ENCODE measurements at places on chromosomes 5 and 9.

DNA sequence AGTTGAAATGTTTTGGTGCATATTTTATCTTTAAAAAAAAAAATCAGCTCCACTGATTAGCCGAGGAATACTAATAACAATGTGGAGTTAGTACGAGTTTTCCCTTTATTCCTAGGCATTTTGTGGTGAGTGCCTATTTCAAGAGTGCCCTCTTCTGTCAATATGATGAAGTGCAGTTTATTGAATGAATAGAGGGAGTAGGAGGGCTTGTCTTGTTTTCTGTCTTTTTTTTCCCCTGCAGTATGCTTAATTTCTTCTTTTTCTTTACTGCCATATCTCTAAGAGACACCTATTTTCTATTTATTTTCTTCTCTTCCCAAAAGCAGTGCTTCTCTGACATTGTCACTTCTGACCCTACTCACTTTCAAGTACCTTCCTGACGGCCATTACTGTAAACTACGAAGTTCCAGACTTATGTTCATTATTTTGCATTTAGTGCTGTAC lies 169.6 kb upstream of the PITX1 start:
- no peak for DNase-seq

DNA sequence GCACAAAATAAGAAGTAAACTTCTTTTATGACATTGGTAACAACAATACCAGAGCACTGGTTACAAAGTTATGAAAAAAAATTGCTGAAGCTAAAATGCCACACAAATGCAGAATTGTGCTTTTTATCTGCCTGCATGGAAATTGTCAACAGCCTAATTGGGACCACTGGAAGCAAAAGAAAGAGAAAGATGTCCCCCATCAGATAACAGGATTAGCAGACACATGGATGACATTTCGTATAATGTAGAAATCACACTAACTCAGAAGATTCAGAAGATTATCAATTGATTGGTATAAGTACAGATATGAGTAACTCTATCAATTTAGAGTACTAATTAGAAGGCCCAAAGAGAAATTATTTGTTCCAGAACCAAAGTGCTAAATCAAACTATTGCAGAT lies 19.1 kb upstream of the FRMD3 start:
- DNase-seq = no peak

DNA sequence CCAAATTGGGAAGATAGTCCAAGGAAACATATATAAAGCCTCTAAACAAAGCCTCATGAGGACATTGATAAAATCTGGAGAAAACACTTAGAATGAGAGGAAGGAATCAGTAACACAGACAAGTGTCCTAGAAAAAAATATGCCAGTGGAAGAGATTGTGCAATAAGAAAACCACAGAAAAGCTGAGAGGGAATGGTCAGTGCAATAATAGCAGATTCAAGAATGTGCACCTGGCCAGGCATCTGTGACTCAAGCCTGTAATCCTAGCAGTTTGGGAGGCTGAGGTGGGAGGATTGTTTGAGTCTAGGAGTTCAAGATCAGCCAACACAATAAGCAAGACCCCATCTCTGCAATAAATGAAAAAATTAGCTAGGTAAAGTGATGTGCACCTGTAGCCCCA lies 691.2 kb upstream of the CDH6 start:
- no peak for DNase-seq

DNA sequence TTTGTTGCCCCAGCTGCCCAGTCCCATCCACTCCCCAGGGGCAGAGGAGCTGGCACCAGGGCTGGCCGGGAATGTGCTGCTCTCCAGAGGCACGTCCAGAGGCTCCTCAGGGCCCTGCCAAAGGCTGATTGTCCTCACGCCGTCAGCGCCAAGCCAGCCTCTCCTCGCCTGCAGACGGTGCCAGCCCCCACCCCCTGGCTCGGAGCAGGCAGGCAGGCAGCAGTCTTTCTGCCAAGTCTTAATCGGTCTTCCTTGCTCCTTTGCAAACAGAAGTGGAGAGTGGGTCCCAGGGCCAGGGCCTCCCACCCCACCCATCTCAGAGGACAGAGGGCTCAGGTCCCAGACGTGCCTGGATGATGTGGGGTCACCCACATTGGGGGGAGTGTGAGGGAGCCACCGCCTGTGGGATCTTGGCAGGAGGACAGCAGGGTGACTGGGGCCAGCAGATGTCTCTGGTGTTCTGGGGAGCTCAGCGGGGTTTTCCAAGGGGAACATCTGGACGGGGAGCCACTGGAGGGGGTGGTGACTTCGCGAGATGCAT lies 36.3 kb downstream of the FAM163B start:
- DNase-seq = no peak

- no peak for DNase-seq
These were observed 960 bp upstream of the GFRA3 start for GRCh38 chr5:138275379-138275782.

- no peak for DNase-seq
These were observed 10.2 kb upstream of the ST8SIA4 start for GRCh38 chr5:100913298-100913697.

GRCh38 chr5:174589599-174589998 lies 134.8 kb upstream of the MSX2 start:
- DNase-seq = no peak

- DNase-seq = no peak
These were observed 84.1 kb downstream of the PPP2R2B start for GRCh38 chr5:146794326-146795029.

- DNase-seq = no peak
These were observed 478.9 kb downstream of the SPATA31D1 start for GRCh38 chr9:82467436-82467835.

DNA sequence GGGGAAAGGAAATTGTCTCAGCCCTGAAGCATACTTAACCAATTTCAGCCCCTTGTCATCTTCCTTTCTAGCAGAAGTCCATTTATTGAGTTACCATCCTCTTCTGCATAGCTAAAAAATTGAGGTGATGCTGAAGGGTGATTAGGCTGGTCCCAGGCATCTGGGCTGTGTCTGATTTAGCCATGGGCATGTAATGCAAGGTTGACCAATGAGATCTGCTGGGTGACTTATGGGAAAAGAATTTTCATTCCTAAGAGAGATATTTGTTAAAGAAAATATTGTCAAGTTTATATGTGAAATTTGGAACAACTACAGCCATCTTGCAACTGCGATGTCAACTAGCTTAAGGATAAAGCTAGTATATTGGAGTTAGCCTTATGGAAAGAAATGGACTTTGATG lies 5.1 kb downstream of the ITGA2 start:
- no peak for DNase-seq

GRCh38 chr9:12538842-12539579 lies 154.2 kb upstream of the TYRP1 start:
- no peak for DNase-seq

GRCh38 chr5:80406980-80407734 lies 707 bp upstream of the ZFYVE16 start:
- no peak for DNase-seq

GRCh38 chr5:93151121-93151520 lies 429.9 kb downstream of the NR2F1-AS1 start:
- no peak for DNase-seq

GRCh38 chr9:93164085-93164484 lies 19.9 kb upstream of the WNK2 start:
- DNase-seq = no peak

- no peak for DNase-seq
These were observed 52.2 kb upstream of the GRHPR start for GRCh38 chr9:37370282-37370681.

- no peak for DNase-seq
These were observed 779 bp upstream of the VCAN start for GRCh38 chr5:83470526-83471404.

- DNase-seq = no peak
These were observed 28.8 kb upstream of the ROR2 start for GRCh38 chr9:91978740-91979414.

- DNase-seq = no peak
These were observed 42.1 kb downstream of the WDR41 start for GRCh38 chr5:77449981-77450380.

DNA sequence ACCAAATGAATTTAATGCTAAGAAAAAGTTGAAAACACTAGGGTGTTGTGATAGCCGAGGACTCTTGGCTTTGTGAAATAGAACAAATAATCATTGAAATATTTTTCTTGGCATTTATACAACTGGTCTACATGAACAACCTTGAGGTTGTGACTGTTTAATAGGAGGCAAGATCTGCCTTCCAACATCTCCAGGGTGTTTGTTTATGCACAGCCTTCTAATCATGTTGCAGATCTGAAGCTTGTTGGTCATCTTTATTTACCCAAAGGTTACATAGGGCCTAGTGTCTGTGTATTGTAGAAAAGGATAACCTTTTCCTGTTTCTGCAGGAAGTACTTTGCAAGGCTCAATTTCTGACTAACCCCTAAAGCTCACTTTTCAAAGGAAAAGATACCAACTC lies 65.2 kb upstream of the RANBP3L start:
- DNase-seq = no peak

DNA sequence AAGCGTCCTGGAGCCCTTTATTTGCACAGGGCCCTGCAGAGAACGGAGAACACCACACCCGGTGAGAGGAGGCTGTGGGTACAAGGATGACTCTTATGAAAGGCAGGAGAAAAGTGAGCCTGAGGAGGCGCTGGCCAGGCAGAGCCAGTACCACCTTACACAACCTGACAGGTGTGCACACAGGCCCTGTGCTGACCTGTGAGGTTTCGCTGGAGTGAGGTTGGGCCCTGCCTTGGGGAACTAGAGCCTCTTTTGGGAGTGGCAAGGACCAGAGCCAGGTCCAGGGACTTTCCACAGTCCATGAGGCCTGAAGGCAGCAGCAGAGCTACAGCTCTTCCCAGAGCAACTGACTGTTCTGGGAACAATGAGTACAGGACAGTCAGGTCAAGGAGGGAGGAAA lies 3.1 kb downstream of the SRD5A1 start:
- DNase-seq = no peak

DNA sequence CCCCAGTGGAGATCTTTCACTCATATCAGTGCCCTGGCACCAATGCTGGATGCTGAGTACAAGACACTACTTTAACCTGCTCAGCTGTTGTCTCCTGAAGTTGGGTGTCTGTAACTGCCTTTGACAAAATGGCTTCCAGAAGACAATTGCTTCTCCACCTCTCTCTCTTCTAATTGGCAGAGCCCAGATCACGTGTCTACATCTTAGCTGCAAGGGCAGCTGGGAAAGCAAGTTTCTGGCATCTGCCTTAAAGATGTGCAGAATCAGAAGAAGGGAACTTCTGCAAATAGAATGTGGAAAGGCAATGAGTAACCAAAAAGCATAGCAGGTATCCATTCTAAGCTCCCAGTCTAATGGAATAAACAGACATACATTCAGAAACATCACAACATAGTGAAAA lies 81.1 kb downstream of the PDZD2 start:
- no peak for DNase-seq

DNA sequence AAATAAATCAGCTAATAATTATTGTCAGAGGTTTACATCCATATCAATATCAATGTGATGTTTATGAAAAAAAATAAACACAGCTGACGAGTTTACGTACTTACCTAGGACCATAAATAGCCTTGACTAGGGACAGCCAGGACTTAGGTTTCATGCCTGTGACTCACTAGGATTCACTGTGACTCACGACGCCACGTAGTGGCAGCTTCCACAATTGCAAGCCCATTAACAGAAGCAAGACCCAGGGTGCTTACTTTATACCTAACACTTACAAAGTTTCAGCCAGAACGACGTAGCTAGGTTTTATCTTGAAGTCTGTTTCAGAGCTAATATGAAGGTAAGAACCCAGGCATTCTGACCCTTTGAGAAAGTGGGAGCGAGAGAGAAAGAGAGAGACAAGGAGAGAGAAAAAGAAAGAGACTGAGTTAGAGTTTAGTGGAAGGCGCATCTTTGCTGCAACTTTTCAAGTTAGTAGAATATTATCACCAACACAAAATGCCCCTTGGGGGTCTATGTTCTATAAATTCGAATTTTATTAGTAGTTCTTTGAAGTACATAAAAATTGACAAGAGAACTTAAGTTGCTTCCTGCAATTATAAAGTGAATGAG lies 191.2 kb downstream of the GNA14 start:
- DNase-seq = peak; percentile 58

DNA sequence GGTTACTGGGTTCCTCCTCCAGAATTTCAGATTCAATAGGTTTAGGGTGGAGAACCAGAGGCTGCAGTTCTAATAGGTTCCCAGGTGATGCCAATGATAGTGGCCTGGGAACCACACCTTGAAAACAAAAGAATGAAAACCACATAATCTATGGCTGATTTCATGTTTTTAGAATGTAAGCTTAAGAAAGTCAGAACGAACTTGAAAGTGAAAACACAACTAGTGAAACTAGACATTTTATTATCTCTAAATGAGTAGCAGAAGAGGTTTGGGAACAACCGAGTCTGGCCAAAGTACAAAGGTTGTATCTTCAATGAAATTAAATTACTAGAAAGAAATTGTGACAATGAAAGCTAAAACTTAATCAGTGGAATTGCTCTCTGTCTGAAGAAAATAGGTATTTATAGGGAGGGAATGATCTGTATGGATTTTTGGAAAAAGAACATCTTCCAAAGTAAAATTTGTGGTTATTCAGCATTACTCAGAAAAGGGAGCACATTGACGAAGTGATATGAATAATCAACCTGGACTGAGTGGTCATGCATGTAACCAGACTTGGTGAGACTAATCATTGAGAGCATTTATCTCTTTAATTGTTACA lies 24.9 kb upstream of the CEP120 start:
- no peak for DNase-seq
